Activated T-helper 2 cell treated with anti-CD3 and anti-CD28 coated beads, Interferon-gamma antibody, Interleukin-2, Interleukin-4, amounts not matched to agents 10 μg/mL and 5 μg/mL and 100 μg/mL, durations not matched to agents 14 hours and 24 hours and 36 hours (primary cell): ENCODE measurements at places on chromosomes 16 and 17. TPM values are rescaled to one million over a fixed set of nuclear protein-coding genes. Genes with fewer than 3 reads are reported as not detected.

CES3 gene
- total RNA-seq = 9.4 and 10.6 TPM in 2 replicates

TMC7 gene
- not detected in 2 replicates for total RNA-seq

DNA sequence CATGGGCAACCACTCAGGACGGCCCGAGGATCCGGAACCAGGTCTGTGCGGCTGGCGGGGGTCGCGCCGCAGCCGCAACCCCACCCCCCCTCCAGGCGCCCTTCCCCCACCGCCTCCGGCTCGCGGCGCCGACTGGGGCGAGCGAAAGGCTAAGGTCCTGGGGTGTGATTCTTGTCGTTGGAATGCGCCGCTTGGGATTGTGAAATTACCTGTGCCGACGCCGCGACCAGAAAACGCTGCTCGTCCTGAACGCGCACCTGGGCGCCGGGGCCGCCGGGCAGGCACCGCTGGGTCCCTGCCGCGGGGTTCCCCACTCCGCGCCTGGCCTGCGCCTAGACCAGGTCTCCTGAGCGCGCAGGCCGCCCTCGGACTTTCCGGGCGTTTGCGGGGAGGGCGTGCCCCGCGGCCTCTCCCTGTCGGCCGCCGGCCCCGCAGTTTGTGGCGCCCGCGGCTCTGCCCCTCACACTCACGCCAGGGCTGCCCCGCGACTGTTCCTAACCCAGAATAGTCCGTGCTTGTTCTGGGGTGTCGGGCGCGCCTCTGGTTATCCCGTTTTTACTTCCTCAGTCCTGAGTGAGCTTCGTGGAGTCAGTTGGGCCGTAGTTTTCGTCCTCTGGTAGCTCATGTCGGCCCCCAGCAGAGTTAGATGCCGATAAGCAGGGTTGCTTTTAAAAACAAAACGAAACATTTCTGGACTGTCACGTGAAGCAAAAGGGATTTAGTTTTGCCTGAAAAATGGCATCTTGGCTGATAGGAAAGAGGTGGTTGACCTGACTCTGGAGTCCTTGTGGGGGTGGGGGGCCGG is 147.2 kb downstream of the SPECC1 start:
- no peak for DNase-seq

DNA sequence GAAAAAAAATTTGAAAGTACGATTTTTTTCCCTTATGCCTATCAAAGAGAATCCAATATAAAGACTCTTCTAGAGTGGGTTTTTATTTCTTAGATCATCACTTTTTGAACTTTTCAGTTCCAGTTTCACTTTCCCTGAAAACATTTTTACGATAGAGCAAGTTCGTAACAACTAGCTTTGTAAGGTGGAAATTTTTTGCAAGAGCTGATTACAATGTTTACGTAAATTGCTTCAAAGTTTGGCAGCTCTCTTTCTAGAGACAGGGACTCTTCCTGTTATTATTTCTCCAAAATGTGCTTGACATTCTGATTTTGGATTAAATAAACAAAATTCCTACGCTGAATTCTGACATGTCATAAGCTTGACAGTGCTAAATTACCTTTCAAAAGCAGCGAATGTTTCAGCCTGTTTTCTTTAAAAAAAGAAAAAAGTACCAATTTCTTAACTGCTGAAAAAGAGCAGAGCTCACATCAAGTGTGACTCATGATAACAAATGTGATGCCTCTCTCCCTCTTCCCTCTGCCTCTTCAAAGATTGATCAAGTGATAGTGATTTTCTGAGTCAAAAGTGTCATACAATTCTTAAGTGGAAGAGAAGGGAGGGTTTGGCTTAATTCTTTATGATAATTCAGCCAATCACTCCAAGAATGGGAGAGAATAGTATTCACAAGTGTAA is 175.2 kb downstream of the KCNJ2 start:
- DNase-seq = no peak

DNA sequence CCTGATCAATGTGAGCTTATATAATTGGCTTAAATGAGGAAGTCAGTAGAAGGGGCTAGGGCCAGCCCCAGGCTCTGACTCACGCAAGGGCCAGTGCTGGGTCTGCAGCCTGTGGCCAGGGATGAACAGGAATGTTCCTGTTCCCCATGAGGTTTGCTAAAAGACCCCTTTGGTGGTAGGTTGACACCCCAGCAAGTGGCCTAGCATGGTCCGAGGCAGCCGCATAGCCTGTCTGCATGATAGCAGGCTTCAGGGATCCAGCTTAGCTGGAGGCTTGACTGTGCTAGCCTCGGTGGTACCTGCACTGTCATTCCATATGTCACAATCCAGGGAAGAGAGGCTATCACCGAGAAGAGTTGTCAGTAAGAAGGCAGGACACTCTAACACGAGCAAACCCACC is 23.5 kb downstream of the TRIM25 start:
- no peak for DNase-seq

DNA sequence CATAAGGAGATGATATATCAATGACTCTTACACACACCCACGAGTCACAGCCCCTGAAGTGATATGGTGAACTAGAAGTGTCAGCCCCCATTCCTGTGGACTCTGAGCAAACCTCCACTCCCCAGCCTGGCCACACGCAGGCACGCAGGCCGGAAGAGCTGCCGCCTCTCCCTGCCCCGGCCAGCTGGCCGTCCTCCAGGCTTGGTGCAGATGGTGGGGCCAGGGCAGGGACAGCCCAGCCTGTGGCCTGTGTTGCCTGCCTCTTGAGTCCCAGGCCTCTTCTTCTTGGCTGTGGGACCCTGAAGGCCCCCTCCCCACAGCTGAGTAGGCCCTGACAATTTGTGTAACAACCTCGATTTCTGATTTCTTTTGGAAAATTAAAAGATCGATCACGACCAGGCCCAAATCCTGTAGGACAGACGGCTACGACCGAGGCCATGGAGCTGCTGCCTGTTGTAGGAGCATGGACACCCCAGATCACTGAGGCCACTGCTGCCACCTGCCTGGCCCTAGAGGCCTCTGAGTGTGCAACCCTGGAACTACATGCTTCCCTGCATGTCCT is 10.0 kb upstream of the MPRIP start:
- DNase-seq = no peak

MYH2 gene
- total RNA-seq = not detected in 2 replicates

CCL15 gene
- not detected in 2 replicates for total RNA-seq

DNA sequence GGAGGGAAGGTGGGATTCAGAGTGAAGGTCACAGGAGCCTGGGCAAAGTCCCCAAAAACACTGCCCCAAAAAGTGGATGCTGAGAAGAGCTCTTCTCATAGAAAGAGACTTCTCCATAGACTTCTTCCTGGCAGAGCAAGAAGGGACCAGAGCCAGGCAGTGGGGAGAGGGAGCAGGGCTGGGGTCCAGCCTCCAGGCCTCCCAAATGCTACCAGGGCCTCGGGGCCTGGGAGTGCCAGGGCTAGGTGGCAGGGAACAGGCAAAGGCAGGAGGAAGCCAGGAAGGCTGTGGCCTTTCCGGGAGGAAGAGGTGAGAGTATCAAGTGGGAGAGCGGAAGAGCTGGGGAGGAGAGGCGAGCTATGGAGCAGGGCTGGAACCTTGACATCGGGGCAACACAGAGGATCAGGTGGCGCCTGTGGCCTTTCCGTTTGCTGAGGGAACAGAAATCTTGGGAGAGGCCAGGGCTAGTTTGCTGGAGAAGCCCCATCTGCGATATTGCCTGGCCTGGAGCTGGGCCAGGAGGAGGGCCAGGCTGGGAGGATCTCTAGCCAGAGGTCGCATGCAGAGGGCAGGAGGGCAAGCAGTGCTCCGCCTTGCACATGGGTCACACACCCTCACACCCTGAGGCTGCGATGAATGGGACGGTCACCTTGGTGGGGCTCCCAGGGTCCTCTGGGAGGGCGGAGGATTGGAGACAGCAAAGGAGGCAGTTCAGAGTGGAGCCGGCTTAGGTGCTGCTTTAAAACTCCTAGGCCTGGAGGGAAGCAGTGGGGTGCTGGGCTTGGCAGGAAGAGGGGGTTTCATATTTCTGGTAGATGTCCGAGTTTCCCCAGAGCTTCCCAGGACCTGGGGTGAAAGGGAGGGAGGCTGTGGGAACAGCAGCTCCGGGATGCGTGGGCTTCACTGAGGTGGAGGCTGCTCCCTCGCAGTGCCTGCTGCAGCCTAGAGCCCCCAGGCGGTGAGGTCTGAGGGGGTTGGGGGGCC is 3.4 kb downstream of the SLC16A5 start:
- DNase-seq = no peak

DNA sequence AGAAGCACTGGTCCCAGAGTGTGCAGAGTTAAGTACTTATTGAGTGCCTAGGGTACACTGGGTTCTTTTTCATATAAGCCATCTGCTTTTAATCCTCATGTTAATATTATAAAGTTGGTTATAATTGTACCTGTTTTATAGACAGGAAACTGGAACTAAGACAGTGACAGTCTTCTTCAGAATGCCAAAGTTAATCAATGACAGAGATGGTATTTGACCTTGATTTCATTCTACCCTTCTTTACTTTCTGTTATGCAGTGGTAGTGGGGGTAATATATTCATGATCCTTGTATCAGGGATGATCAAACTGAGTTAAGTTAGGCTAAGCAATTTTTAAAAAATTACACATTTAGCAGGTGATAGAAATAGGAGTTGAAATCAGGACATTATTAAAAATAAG is 108.6 kb upstream of the GOT2 start:
- DNase-seq = no peak

DNA sequence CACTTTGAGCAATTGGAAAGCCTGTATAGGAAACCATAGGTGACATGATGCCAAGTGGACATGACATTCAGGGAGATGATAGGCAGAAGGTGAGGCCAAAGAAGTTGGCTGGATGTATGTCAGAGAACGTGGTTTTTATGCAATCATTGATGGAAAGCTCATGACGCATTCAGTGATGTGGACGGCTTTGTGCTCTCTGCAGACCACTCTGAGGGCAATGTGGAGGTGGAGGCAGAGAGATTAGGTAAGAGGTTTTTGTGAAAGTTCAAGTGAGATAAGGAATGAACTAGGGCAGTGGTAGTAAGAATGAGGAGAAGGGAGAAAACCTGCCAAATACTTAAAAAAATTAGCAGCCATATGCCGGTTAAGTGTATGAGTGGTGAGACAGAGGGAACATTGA is 99.0 kb downstream of the PRKCA start:
- no peak for DNase-seq

DNA sequence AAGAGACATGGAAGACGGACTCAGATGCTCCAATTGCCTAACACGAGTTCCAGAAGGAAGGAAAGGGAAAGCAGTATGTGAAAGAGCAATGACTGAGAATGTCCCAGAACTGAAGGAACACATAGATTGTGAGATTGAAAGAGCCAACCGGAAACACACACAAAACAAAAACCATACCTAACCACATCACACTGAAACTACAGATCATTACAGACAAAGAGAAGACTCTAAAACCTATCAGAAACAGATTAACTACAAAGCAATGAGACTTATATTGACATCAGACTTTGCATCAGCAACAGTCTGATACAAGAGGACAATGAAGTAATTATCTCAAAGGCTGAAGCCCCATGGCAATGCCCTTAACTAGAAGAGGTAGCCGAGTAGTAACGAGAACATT is 45.6 kb upstream of the CLEC18B start:
- DNase-seq = no peak

GRCh38 chr17:66706851-66707450 is 128.0 kb upstream of the CACNG5 start:
- DNase-seq = no peak

- no peak for DNase-seq
Measured at GRCh38 chr16:17348042-17348783, 122.5 kb downstream of the XYLT1 start.

- no peak for DNase-seq
Measured at GRCh38 chr16:86375851-86376250, 134.5 kb upstream of the FOXF1 start.

DNA sequence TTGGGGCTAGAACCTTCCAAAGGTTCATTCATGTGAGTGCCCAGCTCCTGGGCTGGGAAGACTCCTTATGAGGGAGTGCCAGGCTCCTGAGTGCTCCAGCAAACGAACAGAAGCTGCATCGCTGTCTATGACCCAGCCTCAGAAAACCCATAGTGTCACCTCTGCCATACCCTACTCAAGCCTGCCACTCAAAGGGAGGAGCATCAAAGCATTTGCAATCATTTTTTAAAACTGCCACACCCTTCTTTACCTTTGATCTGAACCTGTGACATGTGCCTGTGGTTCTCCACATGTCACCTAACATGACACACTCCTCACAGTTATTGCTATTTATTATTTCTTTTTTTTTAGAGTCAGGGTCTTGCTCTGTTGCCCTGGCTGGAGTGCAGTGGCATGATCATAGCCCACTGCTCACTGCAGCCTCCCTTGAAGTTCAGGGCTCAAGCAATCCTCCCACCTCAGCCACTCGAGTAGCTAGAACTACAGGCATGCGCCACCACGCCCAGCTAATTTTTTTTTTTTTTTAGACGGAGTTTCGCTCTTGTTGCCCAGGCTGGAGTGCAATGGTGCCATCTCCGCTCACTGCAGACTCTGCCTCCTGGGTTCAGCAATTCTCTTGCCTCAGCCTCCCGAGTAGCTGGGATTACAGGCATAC is 7.3 kb upstream of the KDM8 start:
- peak; percentile 34 for DNase-seq

- no peak for DNase-seq
Measured at GRCh38 chr16:57266531-57267260, 17.8 kb downstream of the PLLP start.

SPATA32 gene
- 0.37 and 0.67 TPM in 2 replicates for total RNA-seq

CACNG4 gene
- not detected in 2 replicates for total RNA-seq

RNF222 gene
- not detected in 2 replicates for total RNA-seq

DNA sequence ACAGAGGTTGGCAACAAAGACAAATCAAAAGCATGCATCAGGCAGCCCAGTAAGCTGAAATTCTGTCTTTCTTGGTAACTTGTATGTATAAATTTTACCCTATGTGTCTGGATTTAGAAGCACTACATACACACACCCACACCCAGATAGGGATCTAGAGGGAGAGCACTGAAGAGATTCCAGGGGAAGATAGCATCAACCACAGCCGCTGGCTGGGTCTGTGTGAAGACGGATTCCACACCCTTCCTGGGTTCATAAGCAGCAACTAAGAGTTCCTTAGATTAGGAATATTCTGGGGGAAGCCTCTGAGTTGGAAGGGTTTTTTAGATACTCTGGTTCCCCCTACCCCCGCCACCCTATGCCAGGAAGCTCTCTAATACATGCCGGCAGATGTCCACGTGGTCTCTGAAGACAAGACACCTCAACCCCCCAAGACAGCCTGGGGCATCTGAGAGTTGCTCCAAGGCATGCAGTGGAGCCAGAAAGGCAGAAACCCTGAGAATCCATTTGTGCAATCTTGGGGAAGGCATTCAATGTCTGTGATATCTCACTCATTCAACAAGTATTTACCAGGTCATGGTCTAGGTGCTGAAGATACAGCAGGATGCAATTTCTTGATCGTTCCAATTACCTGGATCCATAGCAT is 86.4 kb downstream of the NOG start:
- DNase-seq = no peak
